ENCODE measurements at places on chromosomes 6 and 20. TPM values are rescaled to one million over a fixed set of nuclear protein-coding genes. Genes with fewer than 3 reads are reported as not detected.

The BPI gene
- not detected for total RNA-seq

The KCNK16 gene
- not detected for total RNA-seq

The RPS21 gene
- total RNA-seq, result 2,687 TPM

- no peak for DNase-seq
These were observed 205.3 kb downstream of the EYA2 start for GRCh38 chr20:47099825-47100441.

DNA sequence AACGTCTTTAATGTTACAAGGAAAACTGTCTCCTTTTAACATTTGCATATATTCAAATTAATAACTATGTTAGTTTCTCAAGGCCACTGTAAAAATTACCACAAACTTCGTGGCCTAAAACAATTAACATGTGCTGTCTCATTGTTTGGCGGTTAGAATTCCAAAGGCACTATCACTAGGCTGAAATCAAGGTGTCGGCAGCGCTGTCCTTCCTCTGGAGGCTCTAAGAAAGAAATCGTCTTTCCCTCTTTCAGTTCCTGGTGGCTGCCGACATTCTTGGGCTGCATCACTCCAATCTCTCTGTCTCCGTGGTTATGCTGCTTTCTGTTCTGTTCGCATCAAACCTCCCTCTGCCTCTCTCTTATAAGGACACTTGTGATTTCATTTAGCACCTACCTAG is 4.2 kb downstream of the TPD52L1 start:
- DNase-seq, result no peak

DNA sequence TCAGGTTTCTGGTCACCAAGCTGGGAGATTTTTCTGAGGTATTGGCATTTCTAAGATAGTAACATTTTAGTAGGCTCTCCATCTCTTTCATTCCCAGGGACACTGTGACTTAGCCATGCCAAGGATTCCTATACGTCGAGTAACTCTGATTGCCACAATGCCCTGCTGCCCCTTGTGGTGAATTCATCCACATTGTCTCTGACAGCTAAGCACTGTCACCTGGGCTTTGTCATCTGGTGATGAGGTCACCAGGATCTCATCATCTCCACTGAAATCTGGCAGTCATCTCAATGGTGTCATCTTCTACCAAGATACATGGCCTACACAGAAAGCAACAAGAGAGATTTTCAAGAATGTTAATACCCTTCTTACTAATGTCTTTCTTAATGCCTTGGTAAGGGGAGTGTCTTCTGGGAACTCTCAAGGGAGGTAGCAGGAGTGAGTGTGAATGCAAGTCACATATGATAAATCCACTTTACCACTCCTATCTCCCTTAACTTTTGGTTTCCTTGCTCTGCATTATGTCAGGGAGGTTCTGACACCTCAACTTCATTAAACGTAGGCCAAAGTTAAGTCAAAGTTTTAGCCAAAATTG is 246.7 kb downstream of the CD109 start:
- DNase-seq, result no peak

All from GM12878 (cell line).